OCI-LY7 (cell line): ENCODE measurements at places on chromosomes 11 and 22.

GRCh38 chr11:126607776-126608541, 252.5 kb downstream of the ST3GAL4 start:
- no peak for DNase-seq

GRCh38 chr11:34481307-34481706, 32.3 kb downstream of the ELF5 start:
- DNase-seq, result no peak

GRCh38 chr11:63764340-63764678, 4.3 kb downstream of the ZFTA start:
- no peak for DNase-seq

DNA sequence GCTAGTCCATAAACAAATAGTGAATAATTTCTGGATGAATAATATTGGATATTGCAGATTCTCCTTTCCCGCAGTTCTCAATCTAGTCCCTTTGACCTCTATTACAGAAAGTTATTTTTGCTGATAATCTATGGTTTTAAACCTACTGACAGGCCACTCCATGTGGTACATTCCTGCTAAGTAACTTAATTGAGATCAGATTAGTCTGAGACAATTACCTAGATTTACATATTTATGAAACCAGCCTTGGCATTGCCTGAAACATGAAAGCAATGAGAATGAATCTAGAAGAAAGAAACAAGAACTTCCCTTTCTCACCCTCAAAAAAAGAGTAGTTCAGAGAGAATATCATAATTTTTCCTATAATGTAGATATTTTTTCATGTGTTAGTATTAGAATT, 964.2 kb downstream of the JRKL start:
- no peak for DNase-seq

- DNase-seq, result no peak
Observed at GRCh38 chr11:104390651-104391050, 226.7 kb upstream of the PDGFD start.

DNA sequence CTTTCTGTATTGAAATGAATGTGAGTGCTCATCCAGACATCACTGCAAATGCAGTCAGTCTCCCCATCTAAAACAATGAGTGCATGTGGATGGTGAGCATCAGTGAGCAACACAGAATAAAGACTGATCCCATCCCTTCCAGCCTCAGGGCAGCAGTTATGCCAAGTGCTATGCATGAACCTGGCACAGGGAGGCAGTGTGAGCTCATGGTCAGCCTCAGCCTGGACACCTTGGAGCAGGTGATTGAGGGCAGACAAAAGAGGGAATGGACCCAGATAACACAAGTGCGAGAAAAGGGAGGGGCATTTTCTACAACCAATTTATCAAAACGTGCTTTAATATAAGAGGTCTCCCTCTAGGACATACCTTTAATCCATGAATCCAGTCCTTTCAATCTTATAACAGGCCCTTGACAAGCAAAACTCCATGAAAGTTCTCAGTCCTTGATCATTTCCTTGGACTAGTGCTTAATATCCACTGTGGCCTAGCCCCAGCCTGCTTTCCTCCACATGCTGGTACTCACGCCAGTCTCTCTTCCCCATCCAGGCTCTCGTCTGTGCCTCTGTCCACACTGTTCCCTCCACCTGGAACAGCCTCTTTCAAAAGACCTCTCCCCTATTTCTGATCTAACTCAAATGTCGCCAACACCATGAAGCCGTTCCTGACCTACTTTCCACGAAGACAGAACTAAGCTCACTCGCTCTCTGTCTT, 50.5 kb upstream of the LRRC55 start:
- DNase-seq, result no peak

GRCh38 chr11:101390539-101390938, 193.3 kb downstream of the TRPC6 start:
- peak; percentile 3 for DNase-seq

DNA sequence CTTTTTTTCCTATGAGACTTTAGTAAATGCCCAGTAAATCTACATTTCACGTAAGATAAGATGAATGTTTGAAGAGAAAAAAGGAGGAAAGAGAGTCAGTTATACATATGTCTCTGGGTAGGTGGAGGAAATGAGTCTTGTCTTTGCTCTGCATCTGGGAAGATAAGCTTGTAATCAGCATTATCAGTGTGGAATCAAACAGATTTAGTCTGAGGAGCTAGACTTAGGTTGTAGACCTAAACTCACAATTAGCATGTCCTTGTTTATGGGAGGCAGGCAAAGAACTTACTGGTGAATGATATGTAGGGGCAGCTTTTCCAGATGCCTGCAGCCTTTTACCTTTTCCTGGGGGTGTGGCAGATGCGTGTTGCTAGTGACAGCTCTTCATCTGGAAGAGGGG, 962.3 kb downstream of the TBC1D22A start:
- no peak for DNase-seq

GRCh38 chr22:46077669-46078099, 72.6 kb upstream of the PPARA start:
- no peak for DNase-seq
